ENCODE measurements at places on chromosomes 1 and 21.

DNA sequence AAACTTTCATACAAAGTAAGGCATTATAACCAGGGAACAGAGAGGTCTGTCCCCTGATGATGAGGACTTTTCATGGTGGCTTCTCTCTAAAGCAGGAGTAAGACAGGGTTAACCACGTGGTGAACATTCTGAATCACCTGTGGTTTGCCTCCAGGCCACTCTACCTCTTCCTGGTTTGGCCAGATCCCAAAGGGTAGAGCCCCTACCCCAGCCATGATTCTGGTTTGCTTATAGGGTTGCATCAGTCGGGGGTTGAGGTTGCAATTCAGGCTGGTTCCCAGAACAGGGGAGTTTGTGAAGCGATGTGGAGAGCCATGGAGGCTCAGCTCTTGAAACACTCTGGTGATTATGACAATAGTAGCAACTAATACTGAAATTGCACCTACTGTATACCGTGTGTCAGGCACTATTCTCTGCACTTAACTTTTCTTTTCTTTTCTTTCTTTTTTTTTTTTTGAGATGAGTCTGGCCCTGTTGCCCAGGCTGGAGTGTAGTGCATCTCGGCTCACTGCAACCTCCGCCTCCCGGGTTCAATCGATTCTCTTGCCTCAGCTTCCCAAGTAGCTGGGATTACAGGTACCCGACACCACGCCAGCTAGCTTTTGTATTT is 8.3 kb downstream of the CNR2 start:
- no peak for DNase-seq

DNA sequence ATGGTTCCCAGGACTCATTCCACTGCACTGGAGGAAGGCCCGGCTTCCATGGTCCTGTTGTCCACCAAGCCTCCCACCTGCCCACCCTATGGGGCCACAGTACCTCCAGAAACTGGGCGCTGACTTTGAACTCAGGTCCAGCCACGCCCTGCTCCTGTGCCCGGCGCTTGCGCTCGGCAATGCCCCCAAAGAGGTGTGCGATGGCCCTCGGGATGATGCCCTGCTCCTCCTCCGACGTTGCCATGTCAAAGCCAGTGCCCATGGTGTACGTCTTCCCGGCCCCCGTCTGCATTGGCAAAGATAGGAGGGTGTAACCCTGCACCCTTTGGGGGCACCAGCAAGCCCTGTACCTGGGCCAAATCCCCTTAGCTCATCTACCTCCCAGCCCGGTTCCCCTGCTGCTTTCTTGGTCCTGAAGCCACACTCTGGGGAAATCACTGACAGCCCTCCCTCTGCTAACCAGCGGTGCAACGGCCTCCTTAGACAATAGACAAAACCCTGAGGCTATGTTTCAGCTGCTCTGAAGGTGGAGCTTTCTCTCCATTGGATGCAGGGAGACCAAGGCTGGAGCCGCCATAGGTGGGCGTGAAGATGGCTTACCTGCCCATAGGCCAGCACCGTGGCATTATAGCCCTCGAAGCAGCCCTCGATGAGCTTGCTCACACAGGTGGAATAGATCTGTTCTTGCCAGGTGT is 14.7 kb downstream of the KIF21B start:
- DNase-seq, result no peak

- no peak for DNase-seq
These were observed 837.6 kb upstream of the ADAMTS5 start for GRCh38 chr21:27804515-27804914.

GRCh38 chr1:28306301-28306949 is 22.4 kb upstream of the MED18 start:
- DNase-seq, result no peak

DNA sequence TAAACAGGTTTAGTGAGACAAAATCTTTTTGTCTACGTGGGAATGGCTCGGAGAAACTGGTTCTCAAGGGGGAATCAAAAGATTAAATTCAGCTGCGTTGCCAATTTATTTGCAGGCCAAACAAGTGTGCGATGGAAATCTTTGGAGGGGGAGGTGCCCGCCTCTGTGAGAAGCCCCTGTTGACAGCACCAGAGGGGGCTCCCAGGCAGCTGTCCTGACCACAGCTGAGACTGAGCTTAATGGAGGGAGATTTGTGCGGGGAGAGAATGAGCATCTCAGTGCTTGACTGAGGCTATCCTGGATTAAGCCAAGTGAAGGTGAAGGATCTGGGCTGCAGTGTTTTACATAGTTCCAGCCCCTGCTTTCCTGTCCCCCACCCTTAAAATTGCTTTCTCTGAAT is 169.7 kb downstream of the ATG4C start:
- no peak for DNase-seq

DNA sequence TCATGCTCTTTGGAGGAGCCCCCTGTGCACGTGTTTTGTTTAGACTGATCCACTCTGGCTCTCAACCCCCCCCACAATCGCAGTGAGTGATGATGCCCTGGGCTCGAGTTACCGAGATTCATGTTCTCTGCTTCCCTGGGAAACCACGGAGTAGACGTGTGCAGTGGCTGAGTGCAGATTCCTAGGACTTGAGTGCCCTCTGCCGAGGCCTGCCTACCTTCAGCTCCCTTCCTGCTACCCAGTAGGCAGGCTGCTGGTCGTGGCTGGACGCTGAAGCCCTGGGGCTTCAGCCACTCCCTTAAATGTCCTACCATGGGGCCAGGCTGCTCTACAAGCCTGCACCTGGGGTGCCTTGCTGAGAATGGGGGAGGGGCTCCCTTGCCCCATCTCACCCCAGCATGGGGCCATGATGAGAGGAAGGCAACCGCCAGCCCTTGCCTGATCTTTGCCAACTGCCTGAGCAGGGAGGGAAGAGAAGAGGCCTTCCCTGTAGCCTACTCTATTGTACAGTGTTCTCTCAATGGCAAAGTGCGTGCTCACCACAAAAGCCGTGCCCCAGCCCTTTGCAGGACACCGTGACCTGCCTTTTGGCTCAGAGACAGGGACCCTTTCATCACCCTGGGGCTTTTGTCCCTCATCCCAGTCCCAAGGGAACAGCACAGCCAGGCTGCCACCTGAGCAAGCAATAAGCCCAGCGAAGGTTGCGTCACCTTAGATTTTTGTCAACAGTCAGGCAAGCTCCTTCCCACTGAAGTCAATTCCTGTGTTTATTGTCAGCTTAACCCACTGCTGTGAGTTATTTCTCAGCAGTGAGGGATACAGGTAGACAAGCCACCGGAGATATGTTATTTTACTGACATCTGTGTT is 4.1 kb upstream of the GRIK3 start:
- DNase-seq, result no peak

- DNase-seq, result no peak
These were observed 252.1 kb downstream of the TM2D1 start for GRCh38 chr1:61472876-61473275.

GRCh38 chr1:234302354-234302962 is 70.8 kb upstream of the COA6 start:
- DNase-seq, result no peak

DNA sequence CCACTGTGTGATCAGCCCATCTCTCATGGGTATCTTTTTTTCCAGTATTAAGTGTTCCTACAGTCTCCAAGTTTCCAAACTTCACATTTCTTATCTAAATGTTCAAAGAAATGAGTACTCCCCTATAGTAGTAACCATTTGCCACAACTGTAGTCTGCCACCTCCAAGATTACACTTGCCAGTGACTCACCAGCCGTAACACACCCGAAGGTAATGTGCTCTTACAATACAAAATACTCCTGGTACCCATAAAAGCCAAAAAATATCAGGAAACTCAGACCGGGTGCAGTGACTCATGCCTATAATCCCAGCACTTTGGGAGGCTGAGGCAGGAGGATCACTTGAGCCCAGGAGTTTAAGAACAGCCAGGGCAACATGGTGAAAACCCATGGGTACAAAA is 20.5 kb upstream of the ZNF496 start:
- no peak for DNase-seq

DNA sequence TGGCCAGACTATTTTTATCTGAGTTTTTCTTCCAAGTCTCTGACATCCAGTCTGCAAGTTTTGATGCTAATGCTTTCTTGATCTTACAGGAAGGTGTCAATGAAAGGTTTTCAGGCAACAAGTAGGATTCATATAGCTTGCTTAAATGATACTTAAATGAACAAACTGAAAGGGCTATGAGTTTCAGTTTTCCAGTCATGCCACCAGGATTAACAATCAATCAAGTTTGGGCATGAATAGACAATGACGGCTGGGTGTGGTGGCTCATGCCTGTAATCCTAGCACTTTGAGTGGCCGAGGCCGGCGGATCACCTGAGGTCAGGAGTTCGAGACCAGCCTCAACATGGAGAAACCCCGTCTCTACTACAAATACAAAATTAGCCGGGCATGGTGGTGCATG is 34.3 kb upstream of the SLC16A1 start:
- no peak for DNase-seq

- no peak for DNase-seq
These were observed 953 bp upstream of the NDUFS2 start for GRCh38 chr1:161200992-161201835.
